NCI-H1436 treated with DMSO at 0.1 percent for 48 hours (cell line): ENCODE measurements at places on chromosomes 7 and 10.

DNA sequence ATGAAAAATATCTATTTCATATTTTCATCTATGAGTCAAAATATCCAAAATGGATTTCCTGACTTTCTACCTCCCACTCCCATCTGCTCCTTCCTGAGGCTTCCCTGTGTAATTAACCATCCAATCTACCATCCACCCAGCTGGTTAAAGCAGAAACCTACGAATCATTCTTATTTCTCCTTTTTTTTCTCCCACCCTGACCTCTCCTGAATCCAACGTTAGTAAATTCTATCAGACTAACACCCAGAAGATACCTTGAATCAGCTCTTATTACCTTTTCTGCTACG is 3.7 kb upstream of the LIPF start:
- DNase-seq, result no peak

DNA sequence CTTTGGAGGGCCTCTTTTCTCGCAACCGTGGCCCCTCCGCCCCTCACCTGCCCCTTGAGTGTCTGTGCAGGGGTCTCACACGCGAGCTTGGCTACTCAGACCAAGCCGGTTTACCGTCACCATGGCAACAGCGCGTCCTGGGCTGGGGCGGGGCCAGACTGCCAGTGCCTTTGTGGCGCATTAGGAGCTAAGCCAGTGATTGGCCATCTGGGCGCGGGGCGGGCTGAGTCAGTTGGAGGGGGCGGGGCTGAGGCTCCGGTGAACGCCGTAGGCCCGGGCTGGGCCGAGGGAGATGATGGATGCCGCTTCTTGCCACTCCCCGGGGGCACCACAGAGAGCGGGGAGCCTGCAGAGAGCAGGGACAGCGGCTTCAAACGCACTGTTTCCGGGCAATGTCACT is 48.7 kb upstream of the FXYD4 start:
- DNase-seq, result no peak

DNA sequence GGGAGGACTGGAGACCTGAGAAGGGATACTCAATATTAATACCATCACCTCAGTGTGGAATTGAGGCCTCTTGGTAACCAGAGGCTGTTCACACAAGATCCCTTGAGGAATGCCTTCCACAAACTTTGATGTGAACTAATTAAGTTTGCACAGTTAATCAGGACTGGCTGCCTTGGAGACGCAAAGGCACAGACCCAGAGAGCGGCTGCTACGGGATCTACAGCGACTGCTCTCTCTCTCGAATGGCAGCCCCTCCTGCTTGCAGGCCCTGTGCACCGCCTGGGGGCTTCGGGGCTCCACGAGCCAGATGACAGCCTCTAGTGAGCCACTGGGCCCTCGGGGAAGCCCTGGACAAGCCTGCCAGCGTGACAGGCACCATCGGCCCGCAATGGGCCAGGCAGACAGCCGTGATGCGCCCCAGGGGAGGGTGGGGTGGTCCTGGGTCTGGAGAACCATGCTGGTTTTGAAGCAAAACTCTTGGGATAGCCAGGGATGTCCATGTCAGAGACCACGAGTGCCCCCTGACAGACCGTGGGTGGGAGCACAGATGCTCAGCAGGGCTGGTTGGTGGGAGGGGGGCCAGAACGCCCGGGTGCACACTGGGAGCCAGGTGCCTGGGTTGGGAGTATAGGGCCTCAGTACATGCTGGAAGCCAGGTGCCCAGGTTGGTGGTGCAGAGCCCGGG is 195.6 kb downstream of the ELFN1 start:
- DNase-seq, result no peak

DNA sequence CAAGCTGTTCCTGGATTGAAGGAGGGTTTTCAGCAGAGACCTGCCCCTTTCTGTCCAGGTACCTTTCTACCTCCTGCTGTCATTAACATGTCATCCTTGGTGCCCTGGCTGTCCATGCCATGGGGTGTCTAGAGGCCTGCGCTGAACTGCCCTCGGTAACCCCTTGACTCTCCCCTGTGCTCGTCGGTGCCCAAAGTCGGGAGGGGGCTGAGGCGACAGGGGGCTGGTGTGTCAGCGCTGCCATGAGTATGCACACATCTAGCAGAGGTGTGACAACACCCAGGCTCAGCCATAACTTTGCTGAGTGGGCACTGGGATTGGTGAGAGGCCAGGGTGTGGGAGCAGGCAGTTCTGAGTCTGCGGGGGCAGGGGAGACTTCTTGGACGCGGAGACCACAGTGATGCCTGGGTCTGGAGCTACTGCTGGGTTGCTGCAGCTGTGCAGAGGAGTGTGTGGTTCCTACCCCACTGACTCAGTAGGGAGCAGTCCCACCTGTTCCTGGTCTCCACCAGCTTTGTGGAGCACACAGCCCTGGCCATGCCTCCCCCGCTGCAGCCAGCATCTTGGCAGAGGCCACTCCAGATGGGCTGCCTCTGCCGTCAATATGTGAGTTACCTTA is 376.2 kb upstream of the SEMA3C start:
- DNase-seq, result no peak

DNA sequence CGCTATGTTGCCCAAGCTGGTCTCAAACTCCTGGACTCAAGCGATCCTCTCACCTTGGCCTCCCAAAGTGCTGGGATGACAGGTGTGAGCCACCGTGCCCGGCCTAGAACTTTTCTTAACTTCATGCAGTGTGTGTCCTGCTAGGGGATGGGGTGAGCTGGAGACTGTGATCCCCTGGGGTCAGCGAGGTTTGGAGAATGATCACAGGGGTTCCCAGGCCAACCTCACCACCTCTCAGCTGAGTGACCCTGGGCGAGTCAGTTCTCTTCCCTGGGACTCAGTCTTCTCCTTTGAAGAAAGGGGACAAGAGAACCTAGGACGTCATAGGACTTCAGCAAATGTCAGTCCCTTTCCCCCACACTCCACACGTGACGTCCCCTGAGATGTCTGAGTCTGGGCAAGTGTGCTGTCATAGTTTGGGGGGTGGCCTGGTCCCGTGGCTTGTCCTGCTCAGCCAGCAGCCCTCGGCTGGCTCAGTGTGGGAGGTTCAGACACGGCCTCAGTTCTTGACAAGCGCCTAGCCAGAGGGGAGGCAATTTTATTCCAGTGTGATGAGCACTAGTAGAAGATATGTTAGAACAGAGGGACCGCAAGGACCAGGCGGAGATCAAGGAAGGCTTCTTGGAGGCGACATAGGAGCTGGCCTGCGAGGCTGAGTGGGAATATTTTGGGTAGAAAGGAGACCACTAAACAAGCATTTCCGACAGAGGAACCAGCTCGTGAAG is 43.3 kb upstream of the ELN start:
- no peak for DNase-seq

DNA sequence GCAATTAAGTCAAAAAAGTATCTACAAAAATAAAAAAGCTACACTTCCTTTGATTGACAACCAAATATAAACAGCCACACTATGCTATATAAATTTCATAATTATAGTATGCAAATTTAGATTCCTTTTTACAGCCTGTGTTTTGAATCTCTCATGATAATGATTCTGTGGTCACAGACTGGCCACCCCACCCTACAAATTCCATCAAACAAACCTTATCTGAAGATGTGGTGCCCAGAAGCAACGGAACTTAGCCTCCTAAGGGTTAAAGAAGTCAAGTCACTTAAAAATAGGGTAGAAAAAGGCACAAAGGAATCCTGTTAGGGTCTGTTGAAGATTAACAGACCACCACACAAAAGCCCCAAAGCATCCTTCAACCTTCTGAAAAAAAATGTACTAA is 351.8 kb downstream of the INHBA start:
- no peak for DNase-seq

GRCh38 chr10:69413221-69413865 is 3.4 kb downstream of the TACR2 start:
- no peak for DNase-seq

- DNase-seq, result no peak
These were observed 766 bp upstream of the ZMYND11 start for GRCh38 chr10:134247-135131.

- no peak for DNase-seq
These were observed 31.6 kb downstream of the CSTF2T start for GRCh38 chr10:51667678-51668335.
